ENCODE measurements at places on chromosomes 5 and 9. TPM values are rescaled to one million over a fixed set of nuclear protein-coding genes. Genes with fewer than 3 reads are reported as not detected.
A peak's percentile ranks its signal among the peaks of the same experiment; 100 is the strongest.

DNA sequence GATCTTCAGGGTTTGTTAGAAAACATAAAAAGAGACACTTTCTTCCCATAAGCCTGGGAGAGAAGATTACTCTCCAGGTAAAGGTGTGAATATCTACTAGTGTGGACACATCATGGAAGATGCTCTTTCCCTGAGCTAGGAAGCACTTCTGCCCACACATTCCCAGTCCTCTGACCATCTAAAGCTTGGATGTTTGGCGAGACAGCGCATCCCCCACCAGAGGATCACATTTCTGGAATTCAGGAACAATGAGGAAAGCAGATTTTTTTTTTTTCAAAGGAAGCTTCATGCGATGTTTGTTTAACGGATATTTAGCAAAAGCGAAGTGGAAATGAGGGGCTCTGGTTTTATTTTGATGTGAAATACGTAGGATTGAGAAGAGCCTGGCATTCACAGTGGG, 6.2 kb downstream of the SVEP1 start:
- DNase-seq, result no peak

DNA sequence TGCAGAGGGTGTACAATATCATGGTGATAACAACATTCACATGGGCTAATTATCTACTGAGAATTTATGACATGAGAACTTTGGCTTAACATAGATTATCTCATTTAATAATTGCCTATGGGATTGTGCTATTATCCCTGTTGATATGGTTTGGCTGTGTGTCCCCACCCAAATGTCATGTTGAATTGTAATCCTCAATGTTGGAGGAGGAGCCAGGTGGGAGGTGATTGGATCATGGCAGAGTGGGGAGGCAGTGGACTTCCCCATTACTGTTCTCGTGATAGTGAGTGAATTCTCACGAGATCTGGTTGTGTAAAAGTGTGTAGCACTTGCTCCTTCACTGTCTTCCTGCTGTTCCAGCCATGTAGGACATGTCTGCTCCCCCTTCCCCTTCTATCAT, 186.4 kb downstream of the TRIM32 start:
- DNase-seq, result no peak

Gene TEX48
- 1.6 TPM for total RNA-seq

DNA sequence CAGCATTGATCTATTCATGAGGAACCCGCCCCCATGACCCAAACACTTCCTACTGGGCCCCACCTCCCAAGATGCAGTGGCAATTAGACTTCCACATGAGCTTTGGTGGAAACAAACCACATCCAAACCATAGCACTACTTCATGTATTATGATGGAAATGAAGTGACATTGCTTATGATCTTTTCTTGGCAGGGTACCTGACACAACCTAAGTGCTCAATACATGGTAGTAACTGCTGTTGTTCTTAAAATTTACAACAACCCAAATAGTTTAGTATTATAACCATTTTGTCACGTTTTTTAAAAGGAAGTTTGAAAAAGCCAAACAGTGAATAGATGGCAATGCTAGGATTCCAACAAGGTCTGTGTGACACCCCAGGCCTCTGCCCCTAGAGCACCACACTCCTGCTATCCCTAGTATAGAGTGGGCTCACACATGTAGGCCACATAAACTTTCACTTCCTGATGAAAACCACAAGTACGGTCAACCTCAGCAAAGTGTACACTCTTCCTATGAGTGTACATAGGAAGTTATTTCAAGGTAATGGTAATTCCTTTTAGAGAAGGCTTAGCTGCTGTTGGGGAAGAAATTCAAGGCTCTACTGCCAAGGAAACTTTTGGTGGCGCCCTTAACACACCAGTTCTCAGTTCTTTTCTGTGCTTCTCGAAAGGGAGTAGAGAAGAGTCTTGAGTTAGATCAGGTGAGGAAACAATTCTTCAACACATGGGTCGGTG, 97.6 kb downstream of the ARSB start:
- DNase-seq, result peak; percentile 73

- DNase-seq, result no peak
These were observed 4.5 kb downstream of the EGR1 start for GRCh38 chr5:138469540-138470321.

GRCh38 chr5:76299592-76299991, 103.5 kb upstream of the IQGAP2 start:
- DNase-seq, result no peak

Gene C5orf34
- total RNA-seq, result 7.0 TPM

Gene PLGRKT
- 29.8 TPM for total RNA-seq

GRCh38 chr5:134268019-134268601, 42.2 kb upstream of the PPP2CA start:
- no peak for DNase-seq

Gene ZNF608
- total RNA-seq, result not detected

DNA sequence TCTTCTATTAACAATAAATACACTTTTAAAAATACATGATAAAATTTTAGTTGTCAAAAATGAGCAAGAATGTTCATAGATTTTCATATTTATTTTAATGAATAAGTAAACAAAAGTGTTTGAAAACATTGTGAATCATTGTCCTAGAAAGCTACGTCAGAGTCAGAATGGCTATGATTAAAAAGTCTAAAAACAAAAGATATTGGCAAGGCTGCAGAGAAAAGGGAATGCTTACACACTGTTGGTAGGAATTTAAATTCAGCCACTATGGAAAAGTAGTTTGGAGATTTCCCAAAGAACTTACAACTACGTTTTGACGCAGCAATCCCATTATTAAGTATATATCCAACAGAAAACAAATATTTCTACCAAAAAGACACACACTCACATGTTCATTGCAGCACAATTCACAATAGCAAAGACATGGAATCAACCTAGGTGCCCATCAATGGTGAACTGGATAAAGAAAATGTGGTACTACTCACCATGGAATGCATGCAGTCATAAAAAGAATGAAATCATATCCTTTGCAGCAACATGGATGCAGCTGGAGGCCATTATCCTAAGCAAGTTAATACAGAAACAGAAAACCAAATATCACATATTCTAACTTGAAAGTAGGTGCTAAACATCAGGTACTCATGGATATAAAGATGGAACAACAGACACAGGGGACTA, 49.2 kb upstream of the FBXL17 start:
- no peak for DNase-seq

Gene FAM114A2
- 27.0 TPM for total RNA-seq

Gene PTGER4
- total RNA-seq, result 79.1 TPM

DNA sequence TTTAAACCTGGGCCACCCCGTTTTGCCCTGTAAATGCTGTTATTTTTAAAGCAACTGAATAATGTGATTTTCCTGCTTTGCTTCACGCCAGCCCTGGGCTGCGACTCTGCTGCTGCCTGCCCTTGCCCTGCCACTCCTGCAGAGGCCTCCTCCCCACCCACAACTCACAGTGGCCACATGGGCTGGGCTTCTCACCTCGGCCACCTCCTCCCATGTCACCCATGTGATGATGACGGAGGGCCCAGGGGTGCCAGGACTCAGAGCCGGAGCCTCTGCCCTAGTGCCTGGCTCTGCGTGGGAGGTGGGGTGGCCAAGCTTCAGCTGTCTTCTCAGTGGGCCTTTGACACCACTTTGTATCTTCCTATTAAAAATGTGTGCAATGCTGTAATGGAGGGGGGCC, 48.1 kb upstream of the NKD2 start:
- DNase-seq, result no peak

Gene IGFBPL1
- not detected for total RNA-seq

- DNase-seq, result peak; percentile 87
These were observed 55.8 kb downstream of the SLC22A5 start for GRCh38 chr5:132425009-132425937.

Gene ANKRD31
- 0.26 TPM for total RNA-seq

DNA sequence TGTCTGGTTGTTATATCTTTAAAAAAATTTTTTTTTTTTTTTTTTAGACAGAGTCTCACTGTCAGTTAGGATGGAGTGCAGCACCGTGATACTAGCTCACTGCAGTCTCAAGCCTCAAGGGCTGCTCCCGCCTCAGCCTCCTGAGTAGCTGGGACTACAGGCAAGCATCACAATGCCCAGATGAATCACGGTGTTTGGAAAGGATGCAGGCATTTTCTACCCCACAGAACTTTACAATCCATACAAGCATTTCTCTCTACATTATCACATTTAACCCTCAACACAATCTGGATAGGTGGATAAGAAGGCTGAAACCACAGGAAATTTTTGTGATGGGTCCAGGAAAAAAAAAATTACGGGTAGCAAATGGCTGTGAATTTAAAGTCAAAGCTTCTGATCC, 5.8 kb upstream of the PCA3 start:
- no peak for DNase-seq

Gene CDKN2A
- 34.1 TPM for total RNA-seq

DNA sequence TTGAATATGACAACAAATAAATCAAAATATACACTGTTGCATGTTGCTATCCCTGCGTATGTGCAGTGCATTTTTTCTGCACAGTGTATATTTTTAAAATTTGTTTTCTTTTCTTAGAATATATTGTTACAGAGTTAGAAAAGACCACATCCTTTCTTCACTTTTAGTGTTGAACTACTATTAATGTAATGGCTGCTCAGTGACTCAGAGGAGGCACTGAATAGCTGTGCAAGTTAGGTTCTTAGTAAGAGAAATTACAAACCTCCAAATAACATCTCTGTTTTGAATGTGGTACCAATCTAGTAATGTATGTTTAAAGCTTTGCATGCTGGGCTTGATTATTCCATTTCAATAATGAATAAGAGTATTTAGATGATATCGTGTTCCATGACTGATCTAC, 208.9 kb upstream of the PRR16 start:
- no peak for DNase-seq

DNA sequence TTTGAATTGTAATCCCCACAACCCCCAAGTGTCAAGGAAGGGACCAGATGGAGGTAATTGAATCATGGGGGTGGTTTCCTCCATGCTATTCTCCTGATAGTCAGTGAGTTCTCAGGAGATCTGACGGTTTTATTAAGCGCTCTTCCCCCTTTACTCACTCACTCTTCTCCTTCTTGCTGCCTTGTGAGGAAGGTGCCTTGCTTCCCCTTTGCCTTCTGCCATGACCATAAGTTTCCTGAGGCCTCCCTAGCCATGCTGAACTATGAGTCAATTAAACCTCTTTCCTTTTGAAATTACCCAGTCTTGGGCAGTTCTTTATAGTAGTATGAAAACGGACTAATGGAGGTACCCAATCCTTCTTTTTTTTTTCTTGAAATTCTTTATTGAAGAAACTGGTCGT, 2.2 kb upstream of the CEP120 start:
- no peak for DNase-seq

- no peak for DNase-seq
These were observed 64.3 kb downstream of the CXXC5 start for GRCh38 chr5:139712412-139712811.

DNA sequence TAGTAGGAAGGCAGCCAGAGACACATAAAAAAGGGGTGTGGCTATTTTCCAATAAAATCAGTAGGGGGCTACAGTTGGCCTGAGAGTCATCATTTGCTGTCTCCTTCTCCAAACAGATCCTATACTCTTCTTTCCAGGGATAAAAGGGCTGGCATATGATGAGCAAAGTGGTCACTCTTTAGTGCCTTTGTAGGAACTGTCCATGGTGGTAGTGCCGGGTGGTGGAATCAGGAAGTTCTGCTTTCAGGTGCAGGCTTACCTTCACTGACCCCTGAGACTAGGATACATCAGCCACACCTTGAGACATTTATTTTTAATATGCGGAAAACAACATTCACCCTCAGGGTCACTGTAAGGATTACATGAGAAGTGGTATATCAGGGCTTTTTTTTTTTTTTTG, 80.8 kb downstream of the ASTN2 start:
- no peak for DNase-seq

DNA sequence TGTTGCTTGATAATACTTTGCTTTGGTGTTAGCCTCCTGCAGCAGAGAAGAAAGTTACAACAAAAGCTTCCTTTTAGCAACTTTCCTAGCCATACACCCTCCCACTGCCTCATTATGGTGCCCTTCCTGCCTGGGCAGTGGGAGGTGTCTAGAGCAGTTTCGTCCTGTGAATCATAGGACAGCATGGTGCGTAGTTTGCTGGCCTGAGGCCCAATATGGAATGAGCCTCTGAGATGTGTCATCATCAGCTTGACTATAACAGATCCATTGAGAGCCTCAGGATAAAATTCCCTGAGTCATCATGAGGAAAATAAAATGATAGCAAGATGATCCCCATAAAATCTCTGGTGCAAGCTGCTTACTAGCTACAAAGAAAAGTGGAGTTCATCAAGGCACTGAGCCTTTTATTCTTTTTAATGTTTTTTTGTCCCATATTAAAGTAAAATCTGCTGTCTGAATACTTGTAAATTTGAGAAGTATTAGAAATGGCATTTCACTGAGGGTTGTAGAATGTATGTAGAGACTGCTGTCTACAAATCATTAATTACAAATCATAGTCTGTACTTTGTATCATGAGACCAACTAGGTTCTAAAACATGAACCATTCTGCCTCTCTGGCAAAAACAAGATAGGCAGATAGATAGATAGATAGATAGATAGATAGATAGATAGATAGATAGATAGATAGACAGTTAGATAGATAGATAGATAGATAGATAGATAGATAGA, 303.0 kb upstream of the PDE4D start:
- DNase-seq, result no peak

GRCh38 chr5:56230576-56230975, 2.6 kb downstream of the ANKRD55 start:
- no peak for DNase-seq

GRCh38 chr5:133446440-133446839, 165.9 kb downstream of the FSTL4 start:
- DNase-seq, result no peak

GRCh38 chr5:172303572-172304335, 20.2 kb upstream of the UBTD2 start:
- no peak for DNase-seq

GRCh38 chr5:10649666-10650380, 86.0 kb downstream of the ANKRD33B start:
- DNase-seq, result no peak

Gene C9orf153
- 0.38 TPM for total RNA-seq

DNA sequence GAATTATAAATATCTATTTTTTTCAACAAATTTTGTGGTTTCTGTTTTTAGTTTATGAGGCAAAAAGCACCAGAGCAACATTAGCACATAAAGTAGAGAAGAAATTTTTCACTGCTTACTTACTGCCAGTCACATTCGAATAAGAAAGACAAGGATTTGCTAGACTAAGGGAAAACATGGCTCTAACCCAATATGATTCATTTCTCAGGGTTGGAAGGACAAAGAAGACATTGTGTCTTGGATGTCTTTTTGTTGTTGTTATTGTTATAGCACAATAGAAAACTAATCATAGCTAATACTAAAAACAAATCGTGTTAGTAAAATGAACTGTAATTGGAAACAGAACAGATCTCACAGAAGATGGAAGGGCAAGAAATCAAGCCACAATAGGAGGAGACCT, 90.9 kb upstream of the SLCO6A1 start:
- no peak for DNase-seq

GRCh38 chr5:116563736-116564308, 10.8 kb downstream of the SEMA6A start:
- no peak for DNase-seq

Gene NME5
- total RNA-seq, result not detected

DNA sequence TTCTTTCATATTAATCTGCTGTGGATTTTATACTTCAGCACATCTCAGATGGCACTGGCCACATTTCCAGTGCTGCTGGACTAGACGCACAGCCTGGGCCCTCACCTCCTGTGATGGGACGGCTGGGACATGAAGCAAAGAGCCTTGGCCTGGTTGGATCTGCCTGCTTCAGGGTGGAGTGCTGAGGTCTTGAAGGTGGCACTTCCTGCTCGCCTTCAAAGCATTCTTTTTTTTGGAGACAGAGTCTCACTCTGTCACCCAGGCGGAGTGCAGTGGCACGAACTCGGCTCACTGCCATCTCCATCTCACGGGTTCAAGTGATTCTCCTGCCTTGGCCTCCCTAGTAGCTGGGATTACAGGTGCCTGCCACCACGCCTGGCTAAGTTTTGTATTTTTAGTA, 73.1 kb downstream of the RAPGEF1 start:
- no peak for DNase-seq

GRCh38 chr5:40556811-40557210, 122.9 kb upstream of the PTGER4 start:
- DNase-seq, result no peak
